ENCODE measurements at places on chromosomes 4 and X.

- no peak for DNase-seq
Observed at GRCh38 chr4:77073981-77074380, 1.8 kb downstream of the CCNI start.

DNA sequence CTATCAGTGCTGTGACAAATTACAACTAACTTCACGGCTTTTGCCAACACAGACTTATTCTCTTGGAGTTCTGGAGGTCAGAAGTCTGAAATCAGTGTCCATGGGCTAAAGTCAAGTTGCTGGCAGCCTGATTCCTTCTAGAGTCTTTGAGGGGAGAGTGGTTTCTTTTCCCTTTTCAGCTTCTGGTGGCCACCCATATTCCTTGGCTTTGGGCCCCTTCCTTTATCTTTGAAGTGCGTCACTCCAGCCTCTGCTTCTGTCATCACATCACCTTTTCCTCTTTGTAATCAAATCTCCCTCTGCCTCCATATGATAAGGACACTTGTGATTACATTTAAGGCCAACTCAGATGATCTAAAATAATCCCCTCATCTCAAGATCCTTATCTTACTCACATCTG is 9.0 kb downstream of the FAM114A1 start:
- no peak for DNase-seq

- no peak for DNase-seq
Observed at GRCh38 chr4:55321707-55322264, 24.3 kb upstream of the SRD5A3 start.

- no peak for DNase-seq
Observed at GRCh38 chr4:14308229-14308651, 680.7 kb upstream of the BOD1L1 start.

GRCh38 chr4:153798901-153799693 is 10.2 kb upstream of the SFRP2 start:
- no peak for DNase-seq
